ENCODE measurements at places on chromosomes 7 and 10.

DNA sequence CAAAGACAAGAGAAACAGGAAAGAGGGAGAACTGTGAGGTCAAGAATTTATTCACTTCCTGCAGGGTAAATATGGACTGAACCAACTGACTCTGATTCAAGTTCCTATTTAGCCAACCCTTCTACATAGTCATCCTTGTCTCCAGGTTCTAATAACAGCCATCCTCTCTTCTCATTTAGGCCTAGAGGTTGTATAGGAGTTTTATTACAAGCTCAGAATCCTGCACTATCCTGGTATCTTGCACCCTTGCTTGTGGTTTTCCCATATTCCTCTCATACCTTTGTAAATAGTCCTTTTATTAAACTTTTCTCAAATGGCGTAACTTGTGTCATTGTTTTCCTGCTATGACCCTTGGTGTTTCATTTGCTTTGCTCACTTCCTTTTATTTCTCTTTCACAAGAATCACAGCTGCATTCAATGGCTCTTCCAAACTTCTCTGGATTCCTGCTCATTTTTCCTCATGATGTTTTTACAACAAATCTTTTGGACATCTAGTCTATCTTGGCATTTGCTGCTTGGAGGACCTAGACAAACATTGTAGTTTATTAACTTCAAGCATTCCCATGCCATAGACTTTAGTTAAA lies 12.4 kb upstream of the OR2A5 start:
- DNase-seq, result no peak

DNA sequence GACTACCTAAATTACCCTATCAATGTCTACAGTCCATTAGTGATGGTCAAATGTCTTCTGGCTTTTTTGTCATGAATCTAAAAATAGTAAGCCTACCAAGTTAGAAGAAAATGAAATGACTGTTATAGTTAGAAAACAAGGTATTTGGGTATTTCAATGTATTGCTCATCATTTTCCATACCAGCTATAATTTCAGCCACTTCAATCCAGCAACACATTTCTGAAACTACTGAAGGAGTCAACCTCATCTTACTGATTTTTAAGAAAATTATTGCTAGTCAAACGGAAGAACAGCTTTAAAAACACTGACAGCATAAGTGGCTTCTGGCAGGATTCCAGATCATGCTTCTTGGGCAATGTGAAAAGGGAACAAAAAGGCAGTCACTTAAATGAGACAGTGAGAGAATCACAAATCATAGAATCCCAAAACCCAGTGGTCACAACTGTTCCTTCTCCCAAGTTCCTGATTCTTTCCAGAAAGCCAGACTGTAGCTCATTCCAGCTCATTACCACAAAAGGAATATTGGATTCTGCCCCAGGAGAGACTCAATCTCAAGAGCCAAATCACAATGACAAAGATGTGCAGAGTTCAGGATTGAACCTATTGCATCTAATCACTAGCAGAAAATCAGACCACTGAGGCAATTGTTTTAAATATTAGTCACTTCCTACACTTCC lies 61.2 kb upstream of the LRRN3 start:
- DNase-seq, result no peak

DNA sequence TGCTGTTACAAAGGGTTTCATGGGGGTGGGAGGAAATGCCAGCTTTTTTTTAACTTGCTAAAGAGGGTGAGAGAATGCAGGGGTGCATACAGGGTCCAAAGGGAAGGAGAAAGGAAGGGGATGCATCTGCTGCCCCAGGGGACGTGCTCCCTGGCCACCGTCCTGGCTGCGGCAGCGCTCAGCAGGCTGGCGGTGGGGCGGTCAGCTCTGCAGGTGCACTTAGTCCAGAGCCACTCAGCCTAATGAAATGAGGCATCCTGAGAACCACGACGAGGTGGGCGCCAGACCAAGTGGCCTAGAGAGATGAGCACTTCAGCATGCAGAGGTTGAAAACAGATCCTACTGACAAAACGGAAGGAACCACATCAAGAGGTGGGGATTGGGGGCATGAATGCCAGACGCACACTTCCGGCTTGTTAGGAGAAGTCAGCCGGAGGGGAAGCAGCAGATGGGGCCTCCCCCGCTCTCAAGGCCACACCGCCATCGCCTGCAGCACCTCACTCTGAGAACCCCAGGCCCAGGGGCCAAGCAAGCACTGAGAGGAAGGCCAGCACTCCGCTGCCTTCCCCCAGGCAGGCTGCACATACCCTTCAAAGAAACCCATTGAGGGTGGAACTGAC lies 94.5 kb downstream of the MAD1L1 start:
- DNase-seq, result no peak

DNA sequence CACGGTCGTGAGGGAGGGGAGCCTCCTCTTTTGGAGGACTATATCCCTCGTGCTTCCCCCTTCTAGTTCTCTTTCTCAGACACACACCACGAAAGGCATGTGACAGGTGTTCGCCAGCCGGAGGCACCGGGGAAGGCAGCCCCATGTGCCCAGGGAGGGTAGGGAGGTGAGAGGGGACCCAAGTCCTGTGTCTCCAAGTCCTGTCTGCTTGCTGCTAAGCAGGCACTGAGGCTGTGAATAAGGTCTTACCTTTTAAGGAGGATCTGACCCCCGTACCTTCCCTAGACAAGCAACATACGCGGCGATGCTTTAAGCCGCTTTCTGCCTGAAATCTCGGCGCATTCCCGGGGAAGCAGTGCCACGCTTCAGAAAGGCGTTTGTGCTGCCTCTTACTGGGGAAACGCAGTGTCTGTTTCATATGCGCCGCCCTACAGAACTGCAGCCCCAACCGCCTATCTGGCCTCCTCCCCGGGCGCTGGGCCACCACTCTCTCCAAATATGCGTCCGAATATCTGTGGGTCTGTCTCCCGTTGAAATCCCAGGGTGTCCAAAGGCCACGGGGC lies 770 bp downstream of the PLXNA4 start:
- DNase-seq, result no peak

GRCh38 chr10:20634839-20635238 lies 262.3 kb downstream of the NEBL start:
- DNase-seq, result no peak

DNA sequence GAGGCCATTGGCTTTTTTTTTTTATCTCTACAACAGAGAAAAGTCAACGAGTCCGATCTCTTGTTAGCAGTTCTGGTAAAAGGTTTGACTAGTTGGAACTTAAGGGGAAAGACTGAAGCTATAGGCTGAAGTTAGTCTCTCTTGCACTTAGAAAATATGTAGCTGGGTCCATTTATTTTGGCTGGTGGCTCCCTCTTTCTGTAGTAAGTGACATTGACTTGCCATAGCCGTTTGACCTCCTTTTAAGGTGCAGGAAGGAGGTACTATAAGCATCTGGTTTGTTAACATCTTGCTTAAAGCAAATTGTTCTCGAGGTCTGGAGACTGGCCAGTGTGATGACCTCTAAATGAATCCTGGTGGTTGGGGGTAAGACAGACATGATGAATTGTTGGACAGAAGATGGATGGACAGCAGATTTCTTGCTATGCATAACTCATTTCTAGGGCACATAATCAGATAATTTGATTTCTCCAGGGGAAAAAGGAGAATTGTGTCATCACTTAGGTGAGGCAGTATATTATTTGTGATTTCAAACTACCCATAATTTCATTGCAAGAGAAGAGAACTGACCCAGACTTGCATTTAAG lies 356.3 kb upstream of the GALNT17 start:
- DNase-seq, result no peak
